ENCODE measurements at places on chromosomes 2 and 18.

- no peak for DNase-seq
Measured at GRCh38 chr2:197308996-197309690, 1.4 kb downstream of the ANKRD44 start.

- no peak for DNase-seq
Measured at GRCh38 chr2:220144411-220144810, 517.0 kb downstream of the SLC4A3 start.

DNA sequence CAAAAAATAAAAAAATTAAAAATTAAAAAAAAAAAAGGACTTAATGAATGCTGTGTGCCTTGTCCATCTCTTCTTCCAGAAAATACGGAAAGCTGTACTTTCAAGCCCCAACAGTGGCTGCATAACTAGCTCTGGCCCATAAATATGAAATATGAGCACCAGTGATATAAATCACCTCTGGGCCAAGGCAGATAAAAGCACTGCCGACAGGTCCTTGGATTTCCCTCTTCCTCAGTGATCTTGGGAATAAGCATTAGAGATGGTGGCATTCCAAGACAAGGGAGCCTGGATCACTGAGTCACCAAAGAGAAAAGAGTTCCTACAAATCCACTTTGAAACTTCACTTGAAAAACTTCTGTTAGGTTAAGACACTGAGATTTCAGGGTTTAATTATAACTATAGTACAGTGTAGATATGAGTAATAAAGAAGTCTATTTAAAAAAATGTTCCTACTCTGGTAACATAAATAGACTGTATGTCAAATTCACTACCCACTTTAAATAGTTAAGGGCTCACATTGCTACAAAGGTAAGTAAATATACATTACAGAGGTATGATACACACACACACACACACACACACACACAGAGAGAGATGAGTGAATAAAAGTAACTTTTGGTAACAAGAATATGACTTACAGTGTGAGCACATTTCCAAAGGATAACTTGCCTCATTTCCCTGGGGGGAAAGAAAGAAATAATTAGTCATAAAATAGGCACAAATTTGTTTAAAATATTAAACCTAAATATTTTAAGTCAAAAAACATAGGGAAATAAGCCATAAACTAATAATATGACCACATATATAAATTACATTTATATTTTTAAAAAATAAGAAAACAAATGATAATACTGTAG lies 35.6 kb downstream of the PPP3R1 start:
- no peak for DNase-seq

GRCh38 chr2:207768866-207769596 lies 675 bp downstream of the FZD5 start:
- no peak for DNase-seq

DNA sequence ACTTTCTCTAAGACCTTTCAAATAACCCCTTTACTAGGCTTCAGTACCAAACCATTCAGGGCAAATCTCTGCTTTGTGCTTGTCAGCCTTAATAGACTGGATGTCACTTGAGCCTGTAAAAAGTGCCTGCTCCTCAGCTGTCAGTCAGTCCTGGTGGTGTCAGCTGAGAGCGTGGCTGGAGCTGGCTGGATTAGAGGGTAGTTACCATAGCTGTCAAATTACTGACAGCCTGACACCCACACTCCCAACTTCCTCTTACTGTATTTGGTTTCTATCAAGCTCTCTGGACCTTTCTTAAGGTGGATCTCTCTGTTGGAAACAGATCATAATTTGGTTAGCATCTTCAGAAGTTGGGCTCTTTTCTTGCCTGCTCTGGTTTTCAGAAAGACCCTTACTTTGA lies 371.4 kb upstream of the ATP5MC3 start:
- DNase-seq, result no peak

All from stimulated activated CD4-positive, alpha-beta T cell treated with anti-CD3 and anti-CD28 coated beads, TNF-alpha, amount 100 ng/mL, for 48 hours (primary cell).